OCI-LY7 (cell line): ENCODE measurements at places on chromosomes 6 and 20. TPM values are rescaled to one million over a fixed set of nuclear protein-coding genes. Genes with fewer than 3 reads are reported as not detected.

GRCh38 chr20:10653599-10654249 is 20.1 kb downstream of the JAG1 start:
- DNase-seq, result no peak

DNA sequence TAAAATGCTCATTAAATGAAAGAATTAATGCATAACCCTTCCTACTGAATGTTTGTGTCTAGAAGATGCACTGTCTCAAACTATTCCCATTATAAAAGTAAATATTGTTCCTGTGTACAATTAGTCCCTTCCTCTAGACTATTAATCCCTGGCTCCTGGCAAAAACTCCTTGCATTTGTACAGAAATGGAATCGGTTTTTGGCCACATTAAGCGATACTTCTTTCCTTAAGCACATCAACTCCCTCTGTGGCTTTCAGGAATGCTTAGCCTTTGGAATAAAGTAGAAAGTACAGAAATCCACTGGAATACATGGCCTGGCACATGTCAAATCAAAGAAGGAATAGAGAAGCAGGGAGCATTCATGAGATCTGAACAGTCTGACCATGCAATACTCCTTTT is 179.8 kb downstream of the GMPR start:
- DNase-seq, result no peak

GRCh38 chr6:41375598-41376151 is 40.3 kb downstream of the NCR2 start:
- DNase-seq, result no peak

DNA sequence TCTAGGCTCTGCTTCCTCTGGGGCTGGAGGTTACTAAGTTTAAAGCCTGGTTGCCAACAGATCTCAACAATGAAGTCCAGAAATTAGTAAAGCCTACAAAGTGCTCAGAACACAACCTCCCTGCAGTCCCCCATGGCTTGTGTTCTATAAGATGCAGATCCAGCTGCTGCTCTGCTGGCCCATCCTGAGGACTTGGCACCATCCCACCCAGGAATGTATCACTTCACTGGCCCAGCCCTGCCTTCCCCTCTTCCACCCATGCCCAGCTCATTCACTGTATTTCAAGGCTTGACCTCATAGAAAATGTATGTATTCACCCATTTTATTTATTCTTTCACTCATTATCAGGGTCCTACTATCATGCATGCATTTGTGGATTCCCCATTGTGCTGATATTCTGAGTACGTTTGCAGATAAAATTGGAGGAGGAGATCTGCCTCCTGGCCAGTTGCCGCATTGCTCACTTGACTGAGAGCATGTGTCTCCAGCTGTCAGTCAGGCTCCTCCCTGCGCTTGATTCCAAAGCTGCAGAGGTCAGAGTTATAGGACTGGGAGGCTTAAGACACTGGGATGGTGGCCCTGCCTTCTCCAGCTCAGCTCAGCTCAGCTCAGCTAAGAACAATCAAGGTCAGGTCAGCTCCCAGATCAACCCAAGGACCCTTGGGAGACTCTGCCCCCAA is 104.8 kb downstream of the MAFB start:
- DNase-seq, result no peak

GRCh38 chr6:72972579-72972978 is 252.7 kb downstream of the KHDC1L start:
- no peak for DNase-seq

GRCh38 chr6:37669306-37669705 is 28.4 kb downstream of the MDGA1 start:
- no peak for DNase-seq

REM1 gene
- not detected in 2 replicates for total RNA-seq

ECHDC1 gene
- total RNA-seq, result 37.1 and 41.9 TPM in 2 replicates

HAO1 gene
- not detected in 2 replicates for total RNA-seq

CST7 gene
- not detected in 2 replicates for total RNA-seq
